ENCODE measurements at places on chromosomes 2 and 18.
A peak's percentile ranks its signal among the peaks of the same experiment; 100 is the strongest.

- no peak for DNase-seq
Measured at GRCh38 chr2:45026924-45027450, 17.7 kb upstream of the SIX2 start.

DNA sequence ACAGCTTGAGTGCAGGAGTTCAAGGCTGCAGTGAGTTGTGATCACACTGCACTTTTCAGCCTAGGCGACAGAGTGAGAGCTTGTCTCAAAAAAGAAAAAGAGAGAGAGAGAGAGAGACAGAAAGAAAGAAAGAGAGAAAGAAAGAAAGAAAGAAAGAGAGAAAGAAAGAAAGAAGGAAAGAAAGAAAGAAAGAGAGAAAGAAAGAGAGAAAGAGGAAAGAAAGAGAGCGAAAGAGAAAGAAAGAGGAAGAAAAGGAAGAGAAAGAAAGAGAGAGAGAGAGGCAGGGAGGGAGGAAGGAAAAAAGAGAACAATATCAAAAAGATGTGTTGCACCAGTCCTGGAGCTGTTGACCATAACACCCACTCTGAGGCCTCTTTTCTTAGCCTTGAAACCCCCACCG is 89.8 kb upstream of the MBOAT2 start:
- DNase-seq: no peak

DNA sequence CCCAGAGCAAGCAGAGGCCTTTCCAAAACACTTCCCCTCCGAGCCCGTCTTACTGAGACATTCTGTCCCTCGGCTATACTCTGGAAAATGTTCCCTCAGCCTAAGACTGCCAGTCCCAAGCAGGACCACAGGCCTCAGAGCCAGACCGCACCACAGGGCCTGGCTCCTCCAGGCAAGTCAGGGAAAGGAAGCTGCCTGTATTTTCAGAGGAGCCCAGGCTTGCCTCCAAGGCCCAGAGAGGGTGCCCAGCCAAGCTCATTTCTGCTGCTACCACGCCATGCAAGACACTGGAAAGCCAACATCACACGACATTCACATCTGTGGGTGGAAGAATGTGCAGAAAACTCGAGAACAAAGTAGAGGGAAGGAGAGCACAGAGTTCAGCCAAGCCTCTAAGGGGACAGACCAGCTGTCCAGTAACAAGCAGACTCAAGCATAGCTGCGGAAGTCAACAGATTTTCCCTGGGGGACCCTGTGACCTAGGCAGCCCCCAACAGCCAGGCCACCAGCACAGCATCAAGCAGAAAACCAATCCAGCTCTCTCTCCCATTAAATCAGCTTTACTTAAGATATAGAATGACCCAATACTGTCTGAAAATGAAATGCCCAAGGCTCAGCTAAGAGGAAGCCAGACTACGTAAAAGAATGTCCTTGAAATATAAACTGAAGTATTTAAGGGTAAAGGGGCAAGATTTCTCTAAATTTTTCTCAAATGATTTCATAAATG is 123.9 kb downstream of the ZFP36L2 start:
- DNase-seq: no peak

- no peak for DNase-seq
Measured at GRCh38 chr2:3189076-3189591, 188.5 kb downstream of the EIPR1 start.

GRCh38 chr2:172092716-172093415 is 7.6 kb downstream of the DLX1 start:
- no peak for DNase-seq

- peak; percentile 87 for DNase-seq
Measured at GRCh38 chr18:43277164-43277600, at the start of gene SYT4. Gene SYT4 (minus strand): TSS chr18:43277490. CDS start chr18:43277281, 209 bp downstream.

- peak; percentile 31 for DNase-seq
Measured at GRCh38 chr2:139790136-139790535, 1009.9 kb upstream of the NXPH2 start.

DNA sequence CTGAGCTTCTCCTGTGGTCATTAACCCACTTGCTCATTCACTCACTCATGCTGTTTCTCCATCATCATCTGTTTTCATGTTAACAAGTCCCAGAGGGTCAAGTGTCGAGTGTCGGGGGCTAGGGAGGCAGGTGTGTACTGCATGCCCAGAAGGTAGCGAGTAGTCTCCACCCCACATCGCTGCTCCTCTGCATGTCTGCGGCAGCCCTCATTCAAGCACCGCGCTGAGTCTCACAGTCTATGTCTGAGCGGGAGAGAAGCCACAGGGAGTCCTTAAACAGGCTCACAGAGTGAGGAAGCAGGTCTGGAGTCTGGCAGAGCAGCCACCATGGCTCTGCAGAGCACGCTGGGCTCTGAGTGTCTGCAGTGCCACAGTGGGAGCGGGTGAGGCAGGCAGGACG is 121.3 kb upstream of the IL1R2 start:
- DNase-seq: no peak

- DNase-seq: no peak
Measured at GRCh38 chr2:236176417-236176816, 8.2 kb upstream of the GBX2 start.

GRCh38 chr2:68466778-68467076 is 367 bp downstream of the FBXO48 start:
- DNase-seq: no peak

- DNase-seq: no peak
Measured at GRCh38 chr2:203648273-203648672, 58.2 kb upstream of the CD28 start.

DNA sequence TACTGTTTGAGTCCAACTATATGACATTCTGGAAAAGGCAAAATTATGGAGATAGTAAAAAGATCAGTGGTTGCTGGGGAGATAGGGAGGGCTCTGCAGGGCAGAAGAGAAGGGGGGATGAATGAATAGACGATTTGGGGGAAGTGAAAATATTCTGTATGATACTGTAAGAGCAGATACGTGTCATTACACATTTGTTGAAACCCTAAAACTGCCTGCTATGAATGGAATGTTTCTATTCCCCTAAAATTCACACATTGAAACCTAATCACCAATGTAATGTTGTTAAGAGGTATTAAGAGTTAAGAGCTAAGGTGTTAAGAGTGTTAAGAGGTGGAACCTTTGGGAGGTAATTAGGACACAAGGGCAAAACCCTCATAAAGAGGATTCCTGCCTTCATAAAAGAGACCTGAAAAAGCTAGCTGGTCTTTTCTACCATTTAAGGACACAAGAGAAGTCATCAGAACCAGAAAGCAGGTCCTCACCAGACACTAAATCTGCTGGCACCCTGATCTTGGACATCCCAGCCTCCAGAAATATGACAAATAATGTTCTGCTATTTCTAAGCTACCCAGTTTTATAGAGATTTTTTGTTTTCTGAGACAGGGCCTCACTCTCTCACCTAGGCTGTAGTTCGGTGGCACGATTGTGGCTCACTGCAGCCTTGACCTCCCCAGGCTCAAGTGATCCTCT is 76.2 kb downstream of the ATAD2B start:
- no peak for DNase-seq

Measured in renal pelvis (tissue), 12 donors.